ENCODE measurements at places on chromosomes 5 and 9.

- DNase-seq, result no peak
Measured at GRCh38 chr5:168313596-168314204, 22.3 kb downstream of the WWC1 start.

DNA sequence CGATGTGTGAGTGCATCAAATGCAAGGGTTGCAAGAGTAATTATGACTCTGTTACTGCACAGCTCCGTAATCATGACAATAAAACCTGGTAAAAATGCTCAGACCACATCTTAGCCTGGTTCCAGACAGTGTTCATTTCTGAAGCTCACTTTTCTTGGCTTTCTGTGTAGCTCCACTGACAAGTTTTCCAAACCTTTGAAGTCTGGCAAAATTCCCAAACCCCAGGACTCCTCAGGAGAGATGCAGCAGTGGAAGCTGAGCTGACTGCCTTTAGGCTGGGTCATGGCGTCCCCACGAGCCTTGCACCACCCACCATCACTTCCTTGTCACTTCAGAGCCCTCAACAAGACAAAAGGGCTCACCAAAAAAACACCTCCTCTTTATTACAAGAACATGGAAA lies 131.6 kb upstream of the TAS2R1 start:
- no peak for DNase-seq

GRCh38 chr5:44329716-44330115 lies 59.5 kb downstream of the FGF10 start:
- no peak for DNase-seq

DNA sequence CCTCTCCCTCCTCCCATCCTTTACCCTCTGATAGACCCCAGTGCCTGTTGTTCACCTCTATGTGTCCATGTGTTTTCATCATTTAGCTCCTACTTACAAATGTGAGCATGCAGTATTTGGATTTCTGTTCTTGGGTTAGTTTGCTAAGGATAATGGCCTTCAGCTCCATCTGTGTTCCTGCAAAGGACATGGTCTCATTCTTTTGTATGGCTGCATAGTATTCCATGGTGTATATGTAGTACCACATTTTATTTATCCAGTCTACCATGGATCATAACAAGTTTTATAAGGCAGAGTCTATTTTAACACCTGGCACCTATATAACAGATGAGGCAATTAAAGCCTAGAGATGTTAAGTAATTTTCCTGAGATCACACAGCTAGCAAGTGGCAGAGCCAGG lies 7.4 kb downstream of the YTHDC2 start:
- no peak for DNase-seq

- DNase-seq, result no peak
Measured at GRCh38 chr5:107199756-107200155, 471.0 kb downstream of the EFNA5 start.

- DNase-seq, result no peak
Measured at GRCh38 chr9:34331196-34331595, 1.8 kb downstream of the NUDT2 start.

DNA sequence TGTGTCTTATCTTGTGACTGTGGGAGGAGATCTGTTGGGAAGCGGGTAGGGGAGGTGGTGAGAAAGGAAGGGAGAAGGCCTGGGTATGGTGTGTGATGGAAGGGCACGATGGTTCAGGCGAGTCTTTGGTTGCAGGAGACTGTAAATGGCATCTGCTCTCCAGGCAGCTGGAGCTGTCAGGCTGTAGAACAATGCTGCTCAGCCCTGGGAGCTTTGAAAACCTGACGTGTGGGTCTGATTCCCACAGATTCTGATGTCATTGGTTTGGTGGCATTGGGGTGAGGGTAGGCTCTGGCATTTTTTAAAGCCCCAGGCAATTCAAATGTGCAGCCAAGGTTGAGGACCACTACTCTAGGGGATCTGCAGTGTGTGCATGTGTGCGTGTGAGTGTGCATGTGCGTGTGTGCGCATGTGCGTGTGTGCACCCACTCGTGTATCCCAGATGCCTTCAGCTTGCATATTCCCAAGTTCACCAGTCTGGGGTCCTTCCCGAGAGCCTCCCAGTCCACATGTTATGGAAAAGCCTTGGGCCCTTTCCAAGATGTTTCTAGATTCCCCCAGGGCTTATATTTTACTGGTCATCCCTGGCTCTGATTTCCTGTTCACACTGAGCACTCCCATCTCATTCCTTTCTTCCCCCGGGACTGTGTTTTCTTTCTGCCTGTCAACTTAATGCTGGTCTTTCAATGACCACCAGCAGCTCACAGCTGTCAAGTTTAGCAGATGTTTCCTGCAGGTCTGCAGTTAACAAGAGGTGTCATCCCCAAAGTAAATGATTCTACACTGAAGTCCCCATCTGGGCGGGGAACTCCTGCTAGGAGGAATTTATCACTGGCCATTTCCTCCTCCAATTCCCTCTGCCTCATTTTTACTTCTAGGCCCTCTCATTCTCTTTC lies 34.0 kb downstream of the BOD1 start:
- no peak for DNase-seq

- DNase-seq, result no peak
Measured at GRCh38 chr5:155485386-155485785, 471.8 kb downstream of the KIF4B start.

- no peak for DNase-seq
Measured at GRCh38 chr5:145467446-145467845, 367.7 kb downstream of the PRELID2 start.

- DNase-seq, result no peak
Measured at GRCh38 chr9:76374783-76375559, 19.3 kb downstream of the RFK start.

DNA sequence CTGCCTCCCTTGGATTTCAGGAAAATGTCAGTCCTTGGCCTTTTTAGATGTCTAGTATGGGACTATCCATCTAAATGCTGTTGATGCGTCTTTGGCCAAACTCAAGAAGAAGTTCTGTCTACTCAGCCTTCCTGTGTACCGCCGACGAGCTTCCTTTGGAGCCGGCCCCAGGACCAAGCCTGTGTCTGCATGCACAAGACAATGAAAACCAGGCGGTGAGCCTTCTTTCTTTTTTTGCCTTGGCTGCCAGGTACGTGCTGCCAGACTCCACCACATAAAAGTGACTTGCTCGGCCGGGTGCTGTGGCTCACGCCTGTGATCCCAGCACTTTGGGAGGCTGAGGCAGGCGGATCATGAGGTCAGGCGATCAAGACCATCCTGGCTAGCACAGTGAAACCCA lies 6.0 kb upstream of the NEURL1B start:
- no peak for DNase-seq

DNA sequence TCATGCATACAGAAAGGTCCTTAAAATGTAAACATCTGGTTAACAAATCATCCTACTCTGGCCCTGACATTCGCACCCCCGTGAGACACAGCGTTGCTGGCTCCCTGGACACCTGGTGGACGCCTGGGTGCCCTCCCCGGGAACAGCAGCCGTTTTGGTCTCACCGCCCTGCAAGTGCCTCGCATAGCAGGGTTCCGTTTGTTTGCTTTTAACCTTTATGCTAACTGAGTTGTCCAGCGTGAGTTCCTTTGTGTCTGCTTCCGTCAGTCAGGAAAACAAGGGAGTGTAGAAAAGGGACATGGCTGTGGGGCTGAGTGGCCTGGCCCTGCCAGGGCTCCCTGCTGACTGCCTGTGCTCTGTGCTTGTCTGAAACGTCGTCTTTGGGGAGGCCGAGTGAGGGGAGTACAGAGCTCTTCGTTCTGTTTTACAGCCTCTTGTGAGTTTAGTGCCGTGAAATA lies 91.8 kb upstream of the CACNA1B start:
- no peak for DNase-seq

- no peak for DNase-seq
Measured at GRCh38 chr9:136247947-136248637, 2.5 kb upstream of the QSOX2 start.

DNA sequence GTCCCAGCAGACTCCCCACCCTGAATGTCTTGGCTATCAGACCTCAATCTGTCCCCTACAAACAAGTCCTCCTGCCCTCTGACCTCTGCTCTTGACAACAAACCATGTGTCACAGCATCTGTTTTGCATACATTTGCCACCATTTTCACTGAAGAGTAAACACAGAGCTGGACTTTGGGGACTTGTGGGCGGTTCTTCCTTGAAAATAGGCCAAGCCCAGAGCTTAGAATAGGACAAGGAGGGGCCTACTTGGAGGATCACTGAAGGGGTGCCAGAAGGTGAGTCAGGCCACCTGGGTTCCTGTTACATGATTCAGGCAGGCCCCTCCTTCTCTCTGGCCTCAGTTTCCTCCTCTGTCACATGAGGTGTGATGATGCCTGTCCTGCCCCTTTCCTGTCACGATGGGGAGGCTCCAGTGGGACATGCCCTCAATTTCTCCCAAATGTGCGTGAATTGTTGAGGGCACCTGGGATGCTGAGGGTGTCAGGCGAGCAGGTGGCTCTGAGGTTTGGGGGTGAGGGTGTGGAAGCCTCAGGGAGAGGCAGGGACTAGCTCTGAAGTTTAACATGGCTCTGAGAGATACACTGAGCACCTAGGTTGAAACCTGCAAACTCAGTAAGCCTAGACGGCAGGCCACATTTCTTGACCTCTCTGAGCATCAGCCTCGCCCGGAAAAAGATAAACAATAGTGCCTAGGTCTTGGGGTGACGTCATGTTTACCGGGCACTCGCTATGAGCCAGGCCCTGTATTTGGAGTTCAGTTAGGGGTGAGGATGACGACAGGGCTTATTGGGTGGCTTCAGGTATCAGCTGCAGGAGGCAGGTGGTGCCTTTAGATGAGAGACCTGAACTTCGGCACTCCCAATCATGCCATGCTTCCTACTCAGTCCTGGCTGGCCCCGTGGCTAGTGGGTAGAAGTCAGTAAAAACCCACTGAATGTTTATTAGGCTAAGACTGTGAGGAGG lies 107.6 kb upstream of the PITX1 start:
- DNase-seq, result no peak

DNA sequence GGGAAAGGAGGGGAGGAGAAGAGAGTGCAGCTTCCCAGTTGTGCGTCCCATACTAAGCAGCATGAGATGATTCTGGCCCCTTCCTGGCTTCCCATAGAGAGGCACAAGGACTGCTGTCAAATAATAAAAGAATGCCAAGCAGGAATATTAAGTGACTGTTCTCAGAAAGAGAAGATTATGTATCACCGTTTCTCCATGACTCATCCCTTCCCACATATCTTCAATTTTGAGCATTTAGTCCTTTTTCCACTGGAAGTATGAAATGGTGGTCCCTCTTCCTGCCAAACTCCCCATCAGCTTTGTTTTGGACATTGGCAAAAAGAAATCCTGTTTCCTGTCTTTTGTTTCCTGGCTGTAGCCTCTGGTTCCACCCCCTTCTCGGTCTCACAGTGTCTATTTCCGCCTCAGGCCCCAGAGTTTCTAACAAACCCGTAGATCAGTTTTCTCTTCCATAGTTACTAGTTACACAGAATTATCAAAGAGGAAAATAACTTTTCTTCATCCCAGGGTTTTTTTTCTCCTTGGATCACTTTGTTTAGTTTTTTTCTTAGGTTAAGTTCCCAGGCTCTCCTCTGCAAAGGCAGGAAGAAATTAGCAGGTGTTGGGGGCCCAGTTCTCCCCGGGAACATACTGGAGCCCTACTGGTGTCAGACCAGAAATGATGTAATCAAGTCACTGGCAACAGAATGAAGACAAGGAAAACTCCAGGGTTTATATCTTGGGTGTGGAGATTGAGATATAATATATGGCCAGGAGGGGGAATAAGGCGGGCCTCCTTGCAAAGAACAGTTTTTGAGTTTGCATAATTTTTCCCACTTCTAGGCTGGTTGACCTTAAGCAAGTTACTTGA lies 26.4 kb upstream of the ARHGAP26 start:
- no peak for DNase-seq

DNA sequence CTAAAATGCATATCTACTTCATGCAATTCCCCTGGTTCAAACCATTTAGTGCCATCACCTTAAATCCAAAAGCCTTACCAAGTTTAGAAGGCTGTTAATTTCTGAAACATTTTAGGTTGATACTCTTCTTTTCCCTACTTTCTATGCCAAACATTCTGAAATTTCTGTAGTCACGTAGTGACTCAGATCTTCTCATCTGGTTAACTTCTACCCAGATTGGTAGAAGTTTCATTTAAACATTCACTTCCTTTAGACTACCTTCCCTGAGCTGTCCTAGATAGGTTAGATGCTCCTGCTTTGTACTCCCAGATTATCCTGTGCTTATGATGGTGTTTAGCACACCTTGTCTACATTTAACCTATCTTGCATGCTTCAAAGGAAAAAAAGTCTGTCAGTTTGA lies 9.9 kb downstream of the RAD50 start:
- no peak for DNase-seq

GRCh38 chr9:5624655-5625054 lies 4.3 kb upstream of the RIC1 start:
- DNase-seq, result no peak

DNA sequence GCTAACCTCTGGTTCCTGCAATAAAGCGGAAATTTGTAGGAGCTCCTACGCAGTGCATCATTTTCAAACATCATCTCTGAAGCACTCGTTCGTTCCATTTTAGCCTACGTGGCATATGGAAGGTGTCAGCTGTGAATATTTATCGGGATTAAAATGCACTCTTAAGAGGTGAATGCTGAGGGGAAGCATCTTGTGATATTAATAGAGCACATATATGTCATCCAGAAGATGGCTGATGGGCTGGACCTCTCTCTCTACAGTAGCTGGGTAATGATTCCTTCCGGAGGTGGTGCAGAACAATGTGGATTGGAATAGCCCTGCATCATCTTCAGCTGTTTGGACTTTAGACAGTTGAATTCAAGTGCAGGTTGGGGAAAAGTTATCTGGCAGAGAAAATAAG lies 478.7 kb downstream of the DMAC1 start:
- DNase-seq, result no peak

GRCh38 chr5:41414598-41414997 lies 95.8 kb downstream of the PLCXD3 start:
- no peak for DNase-seq

DNA sequence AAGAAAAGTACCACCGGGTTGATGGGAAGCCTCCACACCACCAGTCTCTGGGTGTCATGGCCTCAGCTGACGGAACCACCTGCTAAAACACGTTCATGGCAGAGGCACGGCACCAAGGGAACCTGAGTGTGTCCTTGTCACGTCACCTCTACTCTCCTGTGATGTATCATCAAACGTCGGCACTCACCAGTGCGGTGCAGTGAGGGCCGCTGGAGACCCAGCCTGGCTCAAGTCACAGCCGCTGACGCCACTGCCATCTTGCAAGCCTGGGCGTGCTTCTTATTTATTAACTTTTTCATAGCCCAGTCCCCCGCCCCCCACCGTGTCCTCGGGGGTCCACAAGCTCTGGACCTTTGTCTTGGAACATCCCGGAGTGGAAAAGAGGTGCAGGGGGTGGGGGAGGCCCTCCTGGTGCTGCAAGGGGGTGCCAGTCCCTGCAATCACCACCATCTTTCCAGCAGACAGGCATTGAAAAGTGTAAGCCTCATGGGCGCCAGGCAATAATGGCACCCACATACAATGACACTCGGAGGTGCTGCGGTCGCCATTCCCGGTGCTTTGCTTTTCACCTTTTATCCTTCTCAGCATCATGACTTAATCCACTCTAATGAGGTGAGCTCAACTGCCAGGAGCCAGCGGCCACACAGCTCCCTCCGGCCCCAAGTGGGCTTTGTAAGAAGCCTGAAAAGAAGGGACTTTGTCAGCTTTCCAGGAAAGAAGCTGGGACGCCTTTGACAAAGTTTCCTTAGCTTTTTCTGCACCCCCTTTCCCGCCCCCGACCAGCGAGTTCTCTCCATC lies 202.3 kb upstream of the IRX1 start:
- DNase-seq, result no peak

GRCh38 chr5:32165597-32165996 lies 8.5 kb downstream of the GOLPH3 start:
- DNase-seq, result no peak

GRCh38 chr5:136070486-136071285 lies 41.9 kb downstream of the TGFBI start:
- DNase-seq, result no peak
